SW480 (cell line): ENCODE measurements at places on chromosomes 3 and 15.

DNA sequence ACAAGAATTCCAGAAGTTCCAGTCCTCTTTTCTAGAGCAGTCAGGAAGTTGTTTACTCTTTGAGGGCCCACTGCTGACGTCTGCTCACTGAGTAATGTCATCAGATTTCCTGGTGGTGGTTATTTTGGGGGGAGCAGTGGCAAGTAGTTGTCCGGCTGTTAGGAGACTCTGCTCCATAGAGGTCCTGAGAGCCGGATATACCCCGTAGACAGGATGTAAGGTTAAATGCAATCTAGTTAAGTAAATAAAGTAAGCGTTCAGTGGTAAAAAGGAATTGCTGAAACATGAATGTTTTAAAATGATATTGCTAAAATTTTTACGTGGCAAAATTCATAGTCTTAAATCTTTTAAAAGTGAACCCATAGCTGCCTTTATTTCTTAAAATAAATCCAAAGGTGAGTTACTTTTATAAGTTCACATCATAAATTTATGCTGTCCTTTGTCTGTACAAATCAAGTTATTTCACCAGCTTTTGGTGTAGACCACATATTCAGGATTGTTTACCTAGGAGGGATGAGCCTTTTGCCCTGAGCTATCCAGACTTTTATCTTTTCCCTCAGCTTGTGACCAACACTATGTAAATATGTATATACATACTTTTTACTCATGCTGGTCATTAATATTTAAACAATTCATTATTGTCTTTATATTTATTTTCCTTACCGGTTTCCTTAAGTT lies 65.8 kb downstream of the PDE8A start:
- peak; percentile 97 for DNase-seq

DNA sequence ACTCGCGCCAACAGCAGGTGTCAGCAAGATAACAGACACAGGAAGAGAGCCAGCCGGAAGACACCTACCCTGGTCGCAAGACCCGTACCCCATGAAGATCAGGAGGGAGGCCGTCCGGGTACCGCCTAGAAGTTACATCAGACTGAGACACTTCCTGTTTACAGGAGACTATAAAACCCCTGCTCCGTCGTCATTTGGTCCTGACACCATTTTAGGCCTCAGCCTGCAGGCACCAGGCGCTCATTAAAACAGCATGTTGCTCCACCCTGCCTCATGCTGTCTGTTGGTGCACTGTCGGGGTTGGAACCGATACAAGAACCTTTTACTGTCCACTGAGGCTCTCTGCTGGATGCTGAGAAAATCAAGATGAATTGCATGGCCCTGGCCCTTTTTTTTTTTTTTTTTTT lies 15.6 kb upstream of the PRTG start:
- no peak for DNase-seq

GRCh38 chr3:144364737-144365136 lies 393.1 kb downstream of the DIPK2A start:
- no peak for DNase-seq

DNA sequence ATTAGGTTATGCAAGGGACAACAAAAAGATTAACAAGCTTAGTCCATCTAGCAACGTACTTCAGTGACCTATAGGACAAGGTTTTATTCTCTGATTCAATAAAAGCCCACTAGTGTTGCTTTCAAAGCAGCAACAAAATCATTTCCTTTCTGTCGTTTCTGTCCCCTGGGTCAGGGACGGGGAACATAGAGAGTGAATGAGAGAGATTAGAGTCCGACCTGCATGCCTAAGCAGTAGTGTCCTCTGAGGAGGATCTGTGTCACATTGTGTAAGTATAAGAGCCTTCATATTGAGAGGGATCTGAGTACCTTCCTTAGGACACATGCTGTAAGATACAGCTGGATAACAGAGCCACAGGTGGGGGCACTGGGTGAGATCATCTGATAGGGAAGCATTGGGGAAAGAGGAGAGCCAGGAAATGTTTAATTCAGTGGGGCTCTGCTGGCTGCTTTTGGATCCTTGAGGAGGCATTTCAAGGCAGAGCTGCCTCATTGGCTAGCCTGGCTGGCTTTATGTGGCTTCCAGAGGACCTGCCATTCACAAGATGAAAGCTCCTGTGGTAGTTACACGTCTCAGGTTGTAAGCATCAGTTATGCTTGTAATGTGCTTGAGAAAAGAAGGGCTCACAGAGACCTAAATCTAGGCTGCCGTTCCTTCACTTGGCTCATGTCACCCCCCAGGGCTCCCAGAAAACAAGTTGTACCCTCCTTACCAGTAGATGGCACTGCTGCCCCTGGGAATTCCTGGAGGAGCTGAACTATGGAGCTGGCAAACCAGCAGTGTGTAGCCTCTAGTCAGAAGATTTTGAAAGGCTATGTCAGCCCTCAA lies 2.7 kb downstream of the TMEM108 start:
- DNase-seq: peak; percentile 65

GRCh38 chr3:16795581-16795980 lies 89.2 kb upstream of the PLCL2 start:
- no peak for DNase-seq

- peak; percentile 33 for DNase-seq
These were observed 1.3 kb downstream of the TCF12 start for GRCh38 chr15:56919609-56920366.

GRCh38 chr15:40307421-40308211 lies at the start of gene PLCB2:
Gene PLCB2 (minus strand): TSS chr15:40307935. CDS start chr15:40307672, 263 bp downstream.
- no peak for DNase-seq

GRCh38 chr3:24154013-24154695 lies 209.1 kb downstream of the NR1D2 start:
- DNase-seq: no peak

DNA sequence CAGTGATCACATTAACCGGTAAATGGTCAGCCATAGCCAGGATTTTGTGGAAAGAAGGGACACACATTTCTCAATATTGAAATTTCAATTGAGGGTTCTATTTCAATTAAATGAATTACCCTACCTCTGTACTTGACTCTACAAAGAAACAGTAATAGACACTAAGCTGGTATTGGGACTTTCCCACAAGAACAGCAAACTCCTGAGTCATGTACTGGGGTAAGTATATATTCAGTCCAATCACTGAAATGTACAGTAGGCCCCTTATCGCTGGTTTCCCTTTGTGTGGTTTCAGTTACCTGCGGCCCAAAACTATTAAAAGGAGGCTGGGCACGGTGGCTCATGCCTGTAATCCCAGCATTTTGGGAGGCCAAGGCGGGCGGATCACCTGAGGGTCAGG lies 17.6 kb downstream of the ASB14 start:
- no peak for DNase-seq

- DNase-seq: no peak
These were observed 3.5 kb upstream of the MNS1 start for GRCh38 chr15:56468401-56468800.

GRCh38 chr3:149233323-149233722 lies 11.7 kb upstream of the CP start:
- DNase-seq: no peak

- DNase-seq: no peak
These were observed 29.6 kb downstream of the SQOR start for GRCh38 chr15:45664451-45664850.

- DNase-seq: no peak
These were observed 5.4 kb downstream of the CORO2B start for GRCh38 chr15:68583936-68584755.

DNA sequence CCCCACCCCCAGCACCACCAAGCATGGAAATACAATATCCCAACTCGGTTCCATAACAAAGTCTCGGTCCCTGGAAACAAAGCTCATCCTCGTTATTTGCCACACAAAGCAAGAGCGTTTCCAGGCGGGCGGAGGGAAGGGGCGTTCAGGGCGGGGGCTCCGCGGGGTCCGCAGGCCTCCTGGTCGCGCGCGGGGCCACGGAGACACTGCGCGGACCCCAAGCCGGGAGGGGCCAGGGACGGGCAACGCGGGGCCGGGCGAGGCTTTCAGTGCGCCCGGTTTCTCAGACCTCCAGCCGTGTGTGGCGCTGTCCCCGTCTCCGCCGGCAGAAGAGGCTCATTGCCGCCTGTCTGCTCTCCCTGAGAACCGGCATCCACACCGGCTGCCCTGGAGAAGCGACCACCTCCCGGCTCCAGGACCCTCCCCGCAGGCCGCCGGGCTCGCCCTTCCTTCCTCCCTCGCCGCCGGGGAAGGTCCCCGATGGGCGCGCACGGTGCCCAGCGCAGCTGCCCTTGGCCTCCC lies 329.0 kb downstream of the OCA2 start:
- DNase-seq: no peak

DNA sequence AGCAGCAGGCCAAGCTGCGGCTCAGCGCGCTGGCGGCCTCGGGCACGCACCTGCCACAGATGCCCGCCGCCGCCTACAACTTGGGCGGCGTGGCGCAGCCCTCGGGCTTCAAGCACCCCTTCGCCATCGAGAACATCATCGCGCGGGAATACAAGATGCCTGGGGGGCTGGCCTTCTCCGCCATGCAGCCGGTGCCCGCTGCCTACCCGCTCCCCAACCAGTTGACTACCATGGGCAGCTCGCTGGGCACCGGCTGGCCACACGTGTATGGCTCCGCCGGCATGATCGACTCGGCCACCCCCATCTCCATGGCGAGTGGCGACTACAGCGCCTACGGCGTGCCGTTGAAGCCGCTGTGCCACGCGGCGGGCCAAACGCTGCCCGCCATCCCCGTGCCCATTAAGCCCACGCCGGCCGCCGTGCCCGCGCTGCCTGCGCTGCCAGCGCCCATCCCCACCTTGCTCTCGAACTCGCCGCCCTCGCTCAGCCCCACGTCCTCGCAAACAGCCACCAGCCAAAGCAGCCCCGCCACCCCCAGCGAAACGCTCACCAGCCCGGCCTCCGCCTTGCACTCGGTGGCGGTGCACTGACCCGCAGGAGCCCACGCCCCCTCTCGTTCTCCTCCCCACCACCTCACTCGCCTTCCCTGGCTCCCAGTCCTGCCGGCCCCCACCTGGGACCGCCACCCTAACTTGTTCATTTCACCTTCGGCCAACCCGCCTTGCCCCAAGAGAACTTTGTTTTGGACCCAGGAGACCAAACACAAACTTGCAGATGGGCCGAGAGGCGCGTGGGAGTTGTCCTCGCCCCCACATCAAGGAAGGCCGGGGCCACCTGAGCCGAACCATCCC lies 1.5 kb downstream of the FOXB1 start:
- DNase-seq: no peak

DNA sequence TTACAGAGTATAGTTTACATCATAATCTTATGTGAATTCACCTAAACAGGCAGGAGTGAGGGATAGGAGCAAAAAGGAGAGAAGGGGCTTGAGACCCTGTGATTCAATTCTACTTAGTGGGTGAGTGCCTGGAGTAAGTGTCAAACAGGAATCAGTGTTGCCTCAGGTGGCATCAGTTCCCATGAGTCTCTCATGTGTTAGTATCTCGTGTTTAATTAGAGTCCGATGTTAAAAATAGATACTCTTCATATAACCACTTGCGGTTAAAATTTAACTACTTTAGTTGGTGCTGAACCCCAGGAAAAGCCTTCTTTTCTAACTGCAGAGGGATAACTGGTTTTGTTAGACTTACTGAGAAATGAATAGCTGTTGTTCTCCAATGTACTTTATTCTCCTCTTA lies 251.5 kb downstream of the SUCLG2 start:
- DNase-seq: no peak

GRCh38 chr3:192413461-192413860 lies 313.9 kb downstream of the FGF12 start:
- no peak for DNase-seq

DNA sequence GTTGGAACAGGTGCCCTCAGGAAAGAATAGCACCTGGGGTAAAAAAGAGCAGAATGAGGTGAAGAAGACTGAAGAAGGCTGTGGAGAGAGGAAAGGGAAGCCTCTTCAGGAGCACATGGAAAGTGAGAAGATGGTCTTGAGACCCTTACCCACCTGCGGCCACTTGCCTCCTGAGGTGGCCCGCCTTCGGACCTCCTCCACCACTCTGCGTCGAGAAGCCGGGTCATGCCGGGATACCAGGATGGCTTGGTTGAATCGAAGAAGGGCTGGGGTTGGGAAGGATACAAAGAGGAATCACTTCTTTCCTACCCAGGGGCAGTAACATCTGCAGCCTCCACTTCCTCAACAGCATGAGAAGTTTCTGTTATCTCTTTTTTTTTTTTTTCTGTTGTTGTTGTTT lies 3.0 kb downstream of the LPCAT4 start:
- no peak for DNase-seq

- DNase-seq: peak; percentile 78
These were observed 33.3 kb upstream of the VPS33B start for GRCh38 chr15:91055548-91056331.

DNA sequence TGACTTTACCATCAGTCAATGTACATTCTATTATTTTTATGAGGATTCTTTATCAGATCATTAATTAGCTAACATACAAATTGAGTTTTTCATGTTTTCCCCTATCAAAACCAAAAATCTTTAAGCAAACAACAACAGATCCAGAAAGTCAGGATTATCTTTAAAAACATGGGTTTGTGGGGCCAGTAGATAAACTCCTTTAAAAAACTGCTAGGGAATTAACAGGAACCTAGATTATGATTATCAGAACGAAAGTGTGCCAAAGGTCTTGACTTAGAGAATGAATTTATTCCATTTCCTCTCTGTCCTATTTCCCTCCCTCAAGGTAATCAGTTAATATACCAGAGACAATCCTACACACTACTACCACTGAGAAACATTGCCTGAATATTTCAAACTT lies 13.2 kb upstream of the CCDC13 start:
- no peak for DNase-seq

DNA sequence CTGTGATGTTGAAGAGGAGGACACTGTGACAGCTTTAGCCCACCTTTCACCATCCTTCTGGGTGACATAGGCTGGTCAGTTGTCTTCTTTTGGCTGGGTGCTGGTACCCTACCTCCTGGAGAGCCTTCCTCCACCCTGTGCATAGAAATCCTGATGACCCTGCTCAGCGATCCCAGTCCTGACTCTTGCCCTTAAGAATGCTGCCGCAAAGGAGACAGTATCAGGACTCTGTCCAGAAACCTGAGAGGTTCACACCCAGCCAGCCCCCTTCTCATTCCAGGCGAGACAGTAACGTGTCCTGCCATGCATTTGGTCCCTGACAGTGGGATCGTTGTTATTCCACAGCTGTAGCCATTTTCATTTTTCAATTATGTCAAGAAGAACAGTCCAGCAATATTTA lies 312.8 kb upstream of the CHRM5 start:
- DNase-seq: no peak

- no peak for DNase-seq
These were observed 128.5 kb downstream of the CHSY1 start for GRCh38 chr15:101123222-101123910.

DNA sequence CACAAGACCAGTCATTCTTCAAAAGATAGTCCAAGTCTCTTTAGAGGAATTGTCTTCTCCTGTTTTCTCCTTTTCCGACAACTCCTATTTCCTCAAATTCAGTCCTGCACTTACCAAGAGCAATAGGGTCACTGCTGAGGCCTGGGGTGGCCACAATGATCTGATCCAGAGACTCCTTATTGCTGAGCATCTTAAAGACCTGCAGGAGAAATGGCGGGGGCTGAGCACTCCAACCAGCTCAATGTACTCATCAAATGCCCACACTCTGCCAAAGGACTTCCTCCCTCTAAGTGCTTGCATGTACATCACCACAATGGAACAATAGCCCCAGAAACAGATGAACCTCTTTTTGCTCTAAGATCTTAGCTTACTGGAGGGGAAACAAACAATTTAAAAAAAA lies 9.6 kb downstream of the UBL7 start:
- no peak for DNase-seq
